Substantia nigra (tissue), 51 donors: ENCODE measurements at places on chromosomes 12 and 14.

GRCh38 chr14:101520621-101521472 lies 40.4 kb upstream of the DIO3 start:
- DNase-seq = peak; percentile 57

DNA sequence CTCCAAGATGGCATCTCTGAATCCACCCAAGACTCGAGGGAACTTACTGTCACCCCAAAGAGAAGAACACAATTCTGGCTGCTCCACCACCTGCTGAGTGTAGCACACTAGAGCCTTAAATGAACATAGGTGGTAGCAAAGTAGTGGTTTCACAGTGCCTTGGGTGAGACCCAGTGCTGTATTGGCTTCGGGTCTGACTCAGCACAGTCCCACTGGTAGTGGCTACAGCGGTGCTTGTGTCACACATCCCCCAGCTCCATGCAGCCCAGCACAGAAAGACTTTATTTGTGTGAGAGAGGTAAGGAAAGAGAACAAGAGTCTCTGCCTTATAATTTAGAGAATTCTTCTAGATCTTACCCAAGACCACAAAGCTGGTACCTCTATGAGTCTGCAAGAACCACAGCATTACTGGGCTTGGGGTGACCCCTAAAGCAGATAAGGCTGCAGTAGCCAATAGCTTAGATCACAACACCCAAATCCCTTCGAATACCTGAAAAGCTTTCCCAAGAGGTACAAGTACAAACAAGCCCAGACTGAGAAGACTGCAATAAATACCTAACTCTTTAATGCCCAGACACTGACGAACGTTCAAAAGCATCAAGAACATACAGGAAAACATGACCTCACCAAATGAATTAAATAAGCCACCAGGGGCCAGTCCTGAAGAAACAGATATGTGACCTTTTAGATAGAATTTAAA lies 83.3 kb upstream of the SLC38A4 start:
- DNase-seq = no peak

DNA sequence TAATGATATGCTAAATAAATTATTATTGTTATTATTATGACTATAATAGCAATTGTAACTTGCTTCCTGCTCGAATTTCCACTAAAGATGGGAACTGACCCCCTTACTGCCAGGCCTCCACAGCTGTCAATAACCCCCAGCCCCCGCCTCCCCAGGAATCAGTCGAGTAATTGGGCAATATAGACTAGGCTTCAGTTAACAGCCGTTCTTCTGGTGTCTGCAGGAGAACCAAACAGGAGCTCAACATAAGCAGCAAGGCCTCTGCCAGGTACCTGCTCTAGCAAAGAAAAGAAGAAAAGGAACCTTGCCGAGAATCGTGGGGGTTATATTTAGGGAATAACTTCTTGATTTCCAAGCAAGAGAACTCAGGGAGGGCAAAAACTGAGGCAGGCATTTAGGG lies 21.8 kb downstream of the HOXC4 start:
- no peak for DNase-seq

DNA sequence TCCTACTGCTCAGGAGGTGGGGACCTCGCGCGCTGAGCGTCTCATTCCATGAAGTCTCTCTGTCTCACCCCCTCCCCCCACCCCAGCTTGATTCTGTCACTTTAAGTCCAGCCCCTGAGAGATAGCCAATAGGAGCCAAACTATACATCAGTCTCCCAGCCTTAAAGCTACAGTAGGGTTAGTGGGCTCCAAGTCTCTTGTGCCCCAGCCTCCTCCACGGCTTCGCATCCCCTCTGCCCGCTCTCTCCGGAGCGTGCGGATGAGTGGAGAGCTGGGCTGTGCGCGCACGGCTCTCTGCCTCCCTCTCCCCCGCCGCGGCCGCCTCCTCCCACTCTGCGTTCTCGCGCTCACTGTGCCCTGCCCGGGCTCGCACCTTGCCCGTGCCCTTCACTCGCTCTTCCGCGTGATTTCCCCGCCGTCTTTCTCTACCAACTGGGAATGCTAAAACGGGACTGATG lies at the start of gene ESRRB:
TSS of gene ESRRB (plus strand) at position 191 of the 458 bp plus-strand sequence. CDS start at position 456, 265 bp downstream.
- DNase-seq = no peak

- no peak for DNase-seq
Observed at GRCh38 chr12:10409392-10409791, at the start of gene KLRC4. KLRC4 (minus strand) TSS chr12:10409757; CDS start chr12:10409575, 182 bp downstream.
